ENCODE measurements at places on chromosomes 3 and 15.

- DNase-seq: no peak
These were observed 249.8 kb downstream of the ALCAM start for GRCh38 chr3:105616374-105617121.

- no peak for DNase-seq
These were observed 125.6 kb downstream of the PLOD2 start for GRCh38 chr3:146035366-146035765.

DNA sequence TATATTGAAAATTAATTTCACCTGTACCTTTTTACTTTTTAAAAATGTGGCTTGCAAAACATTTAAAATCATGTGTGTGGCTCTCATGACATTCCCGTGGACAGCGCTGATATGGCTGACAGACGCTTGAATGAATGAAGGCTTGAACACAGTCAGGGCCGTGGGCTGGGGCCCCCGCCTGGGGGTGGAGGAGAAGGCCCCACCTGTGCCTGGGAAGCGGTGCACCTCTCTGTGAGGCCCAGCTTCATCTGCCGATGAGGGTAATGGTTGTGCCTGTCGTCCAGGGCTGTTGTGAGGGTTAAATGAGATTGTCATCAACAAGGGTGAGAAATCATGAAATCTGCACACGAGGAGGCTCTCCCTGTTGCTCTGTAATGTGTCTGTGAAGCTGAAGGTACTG, 85.9 kb upstream of the PRR23E start:
- no peak for DNase-seq

DNA sequence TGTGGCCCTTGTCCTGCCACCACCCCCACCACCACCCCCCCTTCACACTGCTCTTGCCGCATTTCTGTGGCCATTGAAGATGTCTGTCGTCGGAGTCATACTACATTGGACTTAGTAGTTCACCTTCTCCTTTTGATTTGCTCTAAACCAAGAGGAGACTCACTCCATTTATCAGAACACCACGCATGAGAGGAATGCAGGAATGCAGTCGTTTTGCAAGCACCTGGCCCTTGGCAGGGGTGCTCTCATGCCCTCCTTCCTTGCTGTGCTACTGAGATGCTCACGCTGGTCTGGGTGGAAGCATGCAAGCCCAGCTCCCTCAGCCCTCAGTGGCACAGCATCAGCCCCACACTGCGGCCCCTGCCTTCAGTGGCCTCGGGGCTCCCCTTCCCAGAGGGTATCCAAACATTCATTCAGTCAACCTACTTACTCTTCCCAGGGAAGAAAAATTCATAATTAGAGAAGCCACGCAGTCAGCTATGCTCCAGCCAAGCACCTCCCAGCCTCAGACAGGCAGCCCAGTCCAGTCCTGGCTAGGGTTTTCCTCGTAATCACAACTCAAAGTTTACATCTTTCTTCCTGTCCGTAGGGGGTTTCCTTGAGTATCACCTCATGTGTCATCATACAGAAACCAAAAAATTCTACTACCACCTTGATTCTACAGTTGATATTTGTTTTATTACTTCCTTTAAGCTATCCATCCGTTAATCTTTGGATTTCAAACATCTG, 520.0 kb downstream of the GABRG3 start:
- no peak for DNase-seq

DNA sequence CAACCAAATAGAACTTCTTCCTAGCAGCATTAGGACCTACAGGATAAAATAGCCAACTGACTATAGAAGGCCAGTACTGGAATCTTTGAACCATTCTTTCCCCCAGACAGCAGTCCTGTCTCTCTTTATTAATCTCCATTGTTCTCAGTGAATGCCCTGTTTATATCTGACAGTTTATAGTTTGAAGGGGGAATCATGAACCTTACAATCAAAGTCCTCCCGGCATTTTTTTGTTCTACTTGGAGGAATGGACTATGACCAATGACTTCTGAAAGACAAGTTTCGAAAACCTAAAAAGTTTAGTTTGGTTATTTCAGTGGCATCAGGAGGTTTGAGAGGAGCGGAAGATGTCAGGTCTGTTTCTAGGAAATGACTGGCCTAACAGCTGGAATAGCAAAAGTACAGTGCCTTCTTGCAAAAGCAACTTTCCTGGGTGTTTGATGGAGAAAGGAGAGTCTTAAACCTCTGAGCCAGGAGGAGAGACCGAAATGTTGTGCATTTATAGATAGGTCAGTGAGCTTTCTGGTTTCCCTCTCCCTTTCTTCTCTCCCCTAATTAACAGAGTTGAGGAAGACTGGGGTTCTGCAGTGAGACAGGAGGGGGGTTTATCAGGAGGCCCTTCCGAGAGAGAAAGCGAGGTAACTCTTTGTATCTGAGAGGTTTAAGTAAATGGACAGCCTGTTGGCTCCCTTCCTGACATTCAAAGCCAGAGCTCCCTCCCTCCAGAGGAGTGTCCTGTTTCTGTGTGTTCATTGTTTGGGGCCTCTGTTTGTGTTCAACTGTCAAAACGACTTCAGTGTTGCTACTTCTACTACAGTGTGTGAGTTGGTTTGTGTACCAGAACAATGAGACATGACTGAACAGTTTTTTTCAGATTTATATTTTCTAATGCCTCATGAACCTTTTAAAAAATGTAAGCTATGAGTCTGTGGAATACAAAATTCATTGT, 383.0 kb upstream of the RARB start:
- DNase-seq: no peak

- no peak for DNase-seq
These were observed 211.9 kb downstream of the EBLN2 start for GRCh38 chr3:73273341-73273740.

- no peak for DNase-seq
These were observed 177.7 kb upstream of the NR2E3 start for GRCh38 chr15:71632576-71633195.

GRCh38 chr3:62926494-62926893, 51.3 kb upstream of the CADPS start:
- DNase-seq: no peak

DNA sequence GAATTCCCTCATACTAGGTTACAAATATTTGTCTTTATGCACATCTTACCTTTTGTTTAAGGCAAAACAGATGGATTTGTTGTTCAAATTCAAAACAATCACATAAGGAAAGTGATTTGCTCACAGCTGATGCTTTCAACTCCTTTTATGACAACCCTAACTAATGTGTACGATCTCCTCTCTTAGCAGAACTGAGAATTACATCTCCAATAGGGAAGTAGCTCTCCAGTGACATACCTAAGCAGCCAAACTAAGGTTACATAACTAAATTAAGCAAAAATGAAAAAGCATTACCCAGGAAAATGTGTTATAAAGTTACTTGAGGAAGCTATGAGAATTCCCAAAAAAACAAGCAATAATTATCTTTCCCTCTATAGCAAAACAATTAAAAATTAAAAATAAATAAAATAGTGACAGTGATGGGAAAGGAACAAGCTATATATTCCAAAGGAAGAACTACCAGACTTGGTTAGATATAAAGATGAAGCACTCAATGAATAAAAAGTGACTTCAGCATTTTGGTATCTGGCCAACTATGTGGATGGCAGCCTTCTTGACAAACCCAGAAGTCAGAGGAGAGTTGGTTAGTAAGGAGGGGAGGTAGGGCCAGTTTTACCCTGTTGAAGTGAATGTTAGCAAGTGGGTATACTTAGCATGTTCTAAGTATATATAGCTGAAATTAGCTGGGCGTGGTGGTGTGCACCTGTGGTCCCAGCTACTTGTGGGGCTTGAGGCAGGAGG, 32.4 kb downstream of the PEAK1 start:
- no peak for DNase-seq

DNA sequence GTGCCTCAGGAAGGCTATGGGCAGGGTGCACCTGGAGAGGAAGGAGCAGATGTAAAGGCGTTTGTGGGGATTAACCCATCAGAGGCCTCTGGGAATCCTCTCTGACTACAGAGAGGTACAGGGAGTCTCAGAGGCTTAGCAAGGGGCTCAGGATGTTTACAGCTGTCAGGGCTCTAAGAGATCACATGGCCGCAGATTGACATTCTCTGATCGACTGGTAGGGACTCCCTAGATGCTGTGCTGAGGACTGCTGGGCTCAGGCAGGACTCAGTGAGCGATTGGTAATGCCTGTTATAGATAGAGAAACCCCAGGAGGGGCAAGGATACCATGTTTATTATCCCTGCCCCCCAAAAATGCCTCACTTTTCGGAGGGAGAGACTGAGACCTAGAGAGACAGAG, 103.5 kb downstream of the CORO2B start:
- no peak for DNase-seq

All from SK-N-SH (cell line).